ENCODE measurements at places on chromosomes 16 and 17. TPM values are rescaled to one million over a fixed set of nuclear protein-coding genes. Genes with fewer than 3 reads are reported as not detected.

DNA sequence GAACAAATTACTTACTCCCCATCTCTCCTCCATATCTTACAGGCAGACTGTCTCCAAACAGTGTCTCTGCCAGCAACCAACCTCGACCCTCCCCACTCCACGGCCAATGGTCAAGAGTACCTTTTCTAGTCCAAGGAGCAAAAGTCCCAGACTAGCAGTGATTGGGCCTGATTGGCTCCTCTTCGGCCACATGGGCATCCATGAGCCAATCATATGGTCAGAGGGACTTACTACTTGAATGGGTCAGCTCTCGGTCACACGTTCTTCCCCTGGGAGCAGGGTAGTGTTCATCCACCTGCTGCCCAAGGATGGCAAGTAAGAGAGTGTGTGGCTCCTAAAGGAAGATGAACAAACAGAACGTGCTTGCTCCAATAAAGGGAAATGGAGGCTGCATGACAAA, 84.6 kb downstream of the C16orf78 start:
- no peak for DNase-seq

DNA sequence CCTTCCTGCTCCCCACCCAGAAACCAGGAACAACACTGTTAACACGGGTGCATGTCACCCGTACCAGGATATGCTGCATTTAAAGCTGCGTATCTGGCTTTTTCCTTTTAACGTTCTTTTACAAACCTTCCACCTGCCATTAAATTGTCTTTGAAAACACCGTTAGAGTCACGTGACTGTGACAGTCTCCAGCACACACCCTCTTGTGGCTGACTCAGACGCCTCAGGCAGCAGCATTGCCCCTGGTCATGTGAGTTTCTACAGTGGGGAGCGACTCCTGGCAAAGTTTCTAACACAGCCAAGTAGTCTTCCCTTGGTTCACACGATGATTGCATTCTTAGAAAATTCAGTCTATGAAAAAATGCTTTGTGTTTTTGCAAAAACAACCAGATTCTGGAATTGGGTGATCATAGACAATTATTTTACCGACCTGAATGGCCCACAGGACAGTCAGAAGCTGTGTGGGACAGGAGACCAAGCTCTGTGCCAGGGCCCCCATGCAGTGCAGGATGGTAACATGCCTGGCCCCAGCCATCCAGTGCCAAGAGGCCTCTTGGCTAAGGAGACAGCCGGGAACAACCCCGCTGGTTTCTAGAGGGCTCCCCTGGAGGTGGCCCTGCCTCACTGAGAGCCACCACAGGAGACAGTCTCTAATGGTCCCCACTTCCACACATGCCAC, 199.1 kb downstream of the KATNIP start:
- DNase-seq, result peak; percentile 48

The GAS2L2 gene
- 0.34 TPM for total RNA-seq

- peak; percentile 84 for DNase-seq
Measured at GRCh38 chr17:980406-981291, 1.1 kb upstream of the NXN start.

- peak; percentile 26 for DNase-seq
Measured at GRCh38 chr17:79007504-79008381, 1.8 kb downstream of the CANT1 start.

The TNFRSF13B gene
- not detected for total RNA-seq

GRCh38 chr17:71337938-71338337, 782.9 kb upstream of the SOX9 start:
- no peak for DNase-seq

- no peak for DNase-seq
Measured at GRCh38 chr17:62891659-62892058, 74.4 kb upstream of the TANC2 start.

DNA sequence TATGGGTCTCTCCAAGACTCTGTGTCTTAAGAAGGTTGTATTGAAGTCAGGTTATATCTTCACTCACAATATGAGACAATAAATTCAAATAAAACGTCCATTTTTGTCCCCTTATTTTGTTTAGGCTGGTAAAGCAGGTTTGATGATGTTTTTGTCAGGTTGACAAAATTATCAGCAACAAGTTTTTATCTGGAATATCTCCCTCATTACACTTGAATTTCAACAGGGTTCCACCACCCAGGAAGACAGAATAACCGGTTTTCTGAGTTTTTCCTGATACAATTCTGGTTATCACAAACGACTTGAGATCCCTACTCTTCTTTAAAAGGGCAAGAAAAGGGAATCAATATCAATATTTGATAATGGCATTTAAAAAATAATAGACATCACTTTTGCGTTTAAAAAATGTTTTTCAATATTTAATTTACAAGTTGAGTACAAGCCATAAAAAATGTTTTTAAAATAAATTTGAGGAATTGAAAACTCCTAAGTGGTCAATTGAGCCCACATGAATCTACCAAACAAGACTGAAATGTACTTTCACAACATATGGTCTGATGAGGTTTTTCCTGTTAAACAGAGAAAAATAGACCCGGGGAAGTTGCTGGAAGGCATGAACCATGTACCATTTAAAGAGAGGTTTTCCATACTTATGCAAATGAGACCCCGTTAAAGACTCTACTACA, 1.4 kb upstream of the ATP6V0A1 start:
- DNase-seq, result no peak

The STAC2 gene
- total RNA-seq, result 0.56 TPM

DNA sequence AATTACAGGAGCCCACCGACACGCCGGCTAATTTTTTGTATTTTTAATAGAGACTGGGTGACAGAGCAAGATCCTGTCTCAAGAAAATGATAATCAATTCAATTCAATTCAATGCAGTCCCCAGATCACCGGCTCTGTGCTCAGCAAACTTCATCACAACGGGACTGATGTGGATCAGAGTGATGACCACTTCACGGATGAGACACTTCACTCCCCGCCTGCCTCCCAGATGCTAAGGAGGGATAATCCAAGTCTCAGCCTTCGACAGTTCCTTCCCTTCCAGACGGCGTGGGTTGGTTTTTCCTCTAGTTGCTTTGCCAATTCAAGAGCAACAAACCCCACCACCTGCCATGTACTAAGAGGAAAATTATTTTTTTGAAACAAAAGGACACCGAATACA, 93.8 kb downstream of the ZDHHC7 start:
- DNase-seq, result no peak

DNA sequence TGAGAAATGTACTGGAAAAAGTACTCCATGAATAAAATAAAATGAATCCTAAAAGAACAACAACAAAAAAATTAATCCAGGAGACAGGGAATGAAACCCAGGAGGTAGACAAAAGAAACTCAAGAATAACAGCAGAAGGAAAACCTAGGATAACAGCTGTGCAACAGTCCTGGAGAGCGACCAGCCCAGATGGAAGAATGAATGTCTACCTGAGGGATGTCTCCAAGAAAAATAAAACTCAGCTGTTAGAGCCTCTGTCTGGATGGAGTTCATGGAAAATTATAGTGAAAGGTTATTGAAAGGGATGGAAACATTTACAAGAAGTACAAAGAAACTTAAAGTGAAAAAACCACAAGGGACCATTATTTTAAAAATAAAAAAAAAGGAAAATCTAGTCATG, 135.8 kb upstream of the CA10 start:
- DNase-seq, result no peak

DNA sequence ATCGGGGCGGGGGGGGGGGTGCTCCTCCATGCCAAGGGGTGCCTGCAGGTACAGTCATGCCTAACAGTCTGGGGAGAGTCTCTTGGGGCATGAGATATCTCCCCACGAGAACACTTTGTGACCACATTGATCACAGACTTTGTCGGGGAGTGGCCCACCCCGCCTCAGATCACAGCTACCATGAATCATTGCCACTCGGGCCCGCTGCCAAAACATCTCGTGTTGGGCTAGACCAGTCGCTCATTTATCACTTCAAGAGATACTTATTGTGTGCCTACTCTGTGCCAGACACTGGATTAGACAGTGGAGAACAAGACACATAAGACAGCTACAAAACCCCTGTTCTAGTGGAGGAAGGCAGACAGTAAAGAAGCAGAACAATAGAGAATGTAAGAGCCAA, 72.6 kb downstream of the CLEC16A start:
- peak; percentile 66 for DNase-seq

- no peak for DNase-seq
Measured at GRCh38 chr16:77860953-77861352, 72.6 kb downstream of the VAT1L start.

- peak; percentile 54 for DNase-seq
Measured at GRCh38 chr16:30893417-30893743, 497 bp downstream of the BCL7C start.

DNA sequence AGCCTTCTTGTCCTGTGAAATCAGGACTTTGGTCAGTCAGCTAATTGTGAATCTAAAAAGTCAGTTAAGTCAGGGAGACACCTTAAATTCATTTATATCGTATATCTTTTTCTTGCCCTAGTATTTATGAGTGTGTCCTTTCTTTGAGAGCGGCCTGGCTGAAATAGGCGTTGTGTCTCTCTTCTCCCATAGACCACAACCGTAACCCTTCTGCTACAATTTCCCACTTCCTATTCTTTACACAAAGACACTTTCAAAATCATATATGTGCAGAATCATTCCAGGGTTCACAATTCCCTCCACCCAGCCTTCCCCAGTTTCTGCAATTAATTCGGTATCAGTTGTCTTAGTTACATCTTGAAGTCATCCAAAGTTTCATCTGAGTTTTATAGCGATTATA, 14.0 kb upstream of the COTL1 start:
- DNase-seq, result no peak

The HNF1B gene
- total RNA-seq, result 0.60 TPM

DNA sequence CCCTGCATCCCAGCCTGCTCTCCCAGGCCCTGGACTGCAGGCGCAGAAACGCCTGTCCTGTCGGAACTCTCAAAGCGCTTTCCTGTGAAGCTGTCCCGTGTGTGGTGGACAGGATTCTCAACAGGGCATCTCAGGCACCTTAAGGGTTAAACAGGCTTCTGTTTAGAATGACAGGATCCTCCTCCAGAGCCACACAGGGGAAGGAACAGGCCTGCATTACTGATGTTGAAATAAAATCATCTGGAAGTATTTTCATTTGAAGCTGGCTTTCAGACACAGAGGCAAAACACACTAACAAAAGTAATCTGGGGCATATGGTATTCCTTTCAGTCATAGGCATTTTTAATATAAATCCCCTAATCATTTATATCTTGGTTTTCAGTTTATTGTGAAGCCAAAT, 7.4 kb downstream of the HS3ST3A1 start:
- no peak for DNase-seq

DNA sequence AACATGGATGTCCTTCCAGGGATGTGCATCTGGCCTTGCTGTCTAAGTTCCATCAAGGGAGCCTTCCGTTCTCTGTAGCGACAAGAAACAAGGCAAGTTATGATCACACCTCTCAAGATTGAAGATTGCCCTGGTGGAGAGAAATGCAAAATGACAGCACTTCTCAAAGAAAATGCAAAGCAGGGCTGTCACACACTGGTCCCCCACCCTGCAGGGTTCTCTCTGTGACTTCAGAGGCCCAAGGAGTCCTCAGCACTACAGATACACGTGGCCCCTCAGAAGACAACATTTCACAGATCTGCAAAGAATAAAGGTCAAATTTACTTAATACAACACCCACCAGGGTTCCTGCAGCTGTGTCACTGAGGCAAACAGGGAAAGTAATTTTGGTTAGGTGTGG, 60.7 kb upstream of the TEX2 start:
- peak; percentile 57 for DNase-seq

The KIF18B gene
- 40.3 TPM for total RNA-seq

The BCO1 gene
- not detected for total RNA-seq

DNA sequence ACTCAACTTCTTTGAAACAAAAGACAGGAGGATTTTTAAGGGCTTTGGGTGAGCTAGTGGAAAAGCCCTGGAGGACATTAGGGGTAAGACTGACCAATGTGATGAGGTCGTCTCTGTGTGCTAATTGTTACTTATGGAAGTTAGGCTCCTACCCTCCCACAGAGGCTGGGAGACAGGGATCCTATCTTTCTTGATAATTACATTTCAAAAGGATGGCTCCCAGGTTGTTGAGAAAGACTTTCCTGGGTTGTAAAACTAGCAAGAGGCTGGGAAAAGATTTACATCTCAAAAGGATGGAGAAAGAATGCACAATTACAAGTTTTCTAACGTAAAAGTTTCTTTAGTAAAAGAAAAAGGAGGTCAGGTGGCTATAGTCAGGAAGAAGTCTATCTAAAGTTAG, 605.8 kb upstream of the GOT2 start:
- DNase-seq, result no peak

GRCh38 chr17:20234276-20234675, 225.1 kb downstream of the SPECC1 start:
- peak; percentile 86 for DNase-seq

The TBC1D3K gene
- not detected for total RNA-seq

DNA sequence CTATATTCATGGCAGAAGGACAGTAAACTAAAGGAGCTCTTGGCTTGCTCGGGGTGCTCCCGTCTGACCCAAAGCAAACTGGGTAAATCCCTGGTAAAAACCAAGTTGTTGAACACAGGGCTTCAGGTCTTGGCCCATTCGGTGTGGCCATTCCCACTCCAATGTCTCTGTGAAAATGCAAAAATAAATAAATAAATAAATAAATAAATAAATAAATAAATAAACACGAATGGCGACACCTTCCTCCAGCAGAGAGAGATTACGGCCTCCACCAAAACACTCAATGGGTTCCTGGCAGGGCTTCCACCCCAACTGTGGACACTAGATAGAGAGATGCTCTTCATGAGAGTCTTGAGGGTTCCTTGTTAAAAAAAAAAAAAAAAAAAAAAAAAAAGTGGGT, 325.3 kb downstream of the SOX9 start:
- DNase-seq, result no peak

- DNase-seq, result no peak
Measured at GRCh38 chr16:75457485-75458021, 6.9 kb downstream of the TMEM170A start.
